ENCODE measurements at places on chromosomes 3 and 15.

GRCh38 chr3:189967254-189967865 is 153.3 kb downstream of the P3H2 start:
- DNase-seq = no peak

DNA sequence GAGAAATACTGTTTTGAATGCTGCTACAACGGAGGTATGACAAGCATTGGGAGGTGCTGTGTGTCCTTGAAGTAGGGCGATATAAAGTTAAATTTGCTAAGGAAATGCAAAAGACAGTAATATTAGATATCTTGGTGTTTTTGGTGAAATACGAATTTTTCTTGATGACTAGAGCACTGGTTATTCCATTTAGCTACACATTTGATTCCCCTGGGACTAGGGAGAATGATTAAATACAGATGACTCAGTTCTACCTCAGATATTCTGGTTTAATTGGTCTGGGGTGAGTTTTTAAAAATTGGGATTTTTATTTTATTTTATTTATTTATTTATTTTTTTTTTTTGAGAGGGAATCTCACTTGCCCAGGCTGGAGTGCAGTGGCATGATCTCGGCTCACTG is 18.7 kb upstream of the GADL1 start:
- DNase-seq = no peak

- DNase-seq = no peak
These were observed 91.4 kb downstream of the TAMM41 start for GRCh38 chr3:11755276-11755675.

GRCh38 chr15:69656271-69657030 is 203.8 kb downstream of the RPLP1 start:
- DNase-seq = no peak

DNA sequence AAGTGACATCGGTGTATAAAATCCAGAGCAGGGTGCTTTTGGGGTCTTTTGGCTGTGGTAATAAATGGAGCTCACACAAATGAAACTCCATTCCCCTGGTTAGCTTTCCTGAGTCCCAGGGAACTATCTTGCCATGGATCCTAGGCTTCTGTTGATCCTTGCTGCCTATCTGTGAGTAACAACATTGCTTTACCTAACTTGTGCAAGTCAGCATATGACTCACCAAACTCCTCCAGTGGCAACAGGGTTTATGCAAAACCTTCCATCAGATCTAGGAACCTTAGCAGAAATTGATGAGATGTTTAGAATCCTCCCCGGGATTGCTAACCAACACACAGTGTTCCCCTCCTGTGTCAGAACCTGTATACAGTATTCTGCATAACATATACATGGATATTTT is 105.4 kb downstream of the SCAPER start:
- DNase-seq = no peak

DNA sequence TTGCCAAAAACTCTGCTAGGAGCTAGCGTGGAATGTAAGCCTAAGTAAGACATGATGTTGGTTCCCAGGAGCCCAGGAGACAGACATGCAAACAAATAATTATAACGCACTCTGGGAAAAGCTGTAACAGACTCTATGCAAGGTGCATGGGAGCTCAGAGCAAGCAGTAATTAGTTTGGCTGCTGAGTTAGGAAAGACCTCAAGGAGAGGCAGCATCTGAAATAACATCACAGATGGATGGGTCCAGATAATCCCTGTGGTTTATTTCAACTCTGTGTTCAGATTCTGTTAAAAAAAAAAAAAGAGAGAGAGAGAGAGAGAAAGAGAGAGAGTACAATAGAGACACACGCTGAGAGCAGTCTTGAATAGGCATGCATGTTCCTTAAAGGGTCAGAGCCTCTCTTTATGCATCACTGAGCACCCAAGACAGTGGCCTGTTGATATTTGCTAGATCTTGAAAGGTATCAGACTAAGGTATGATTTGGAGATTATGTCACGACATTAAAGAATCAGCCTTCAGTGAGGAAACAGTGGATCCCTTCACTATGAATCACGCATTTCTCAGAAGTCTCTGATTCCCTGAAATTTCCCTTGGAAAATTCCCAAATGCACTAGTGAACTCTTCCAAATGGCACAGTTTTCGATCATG is 124.4 kb upstream of the LIPC start:
- no peak for DNase-seq

GRCh38 chr3:147940405-147941193 is 531.4 kb downstream of the ZIC1 start:
- DNase-seq = no peak

DNA sequence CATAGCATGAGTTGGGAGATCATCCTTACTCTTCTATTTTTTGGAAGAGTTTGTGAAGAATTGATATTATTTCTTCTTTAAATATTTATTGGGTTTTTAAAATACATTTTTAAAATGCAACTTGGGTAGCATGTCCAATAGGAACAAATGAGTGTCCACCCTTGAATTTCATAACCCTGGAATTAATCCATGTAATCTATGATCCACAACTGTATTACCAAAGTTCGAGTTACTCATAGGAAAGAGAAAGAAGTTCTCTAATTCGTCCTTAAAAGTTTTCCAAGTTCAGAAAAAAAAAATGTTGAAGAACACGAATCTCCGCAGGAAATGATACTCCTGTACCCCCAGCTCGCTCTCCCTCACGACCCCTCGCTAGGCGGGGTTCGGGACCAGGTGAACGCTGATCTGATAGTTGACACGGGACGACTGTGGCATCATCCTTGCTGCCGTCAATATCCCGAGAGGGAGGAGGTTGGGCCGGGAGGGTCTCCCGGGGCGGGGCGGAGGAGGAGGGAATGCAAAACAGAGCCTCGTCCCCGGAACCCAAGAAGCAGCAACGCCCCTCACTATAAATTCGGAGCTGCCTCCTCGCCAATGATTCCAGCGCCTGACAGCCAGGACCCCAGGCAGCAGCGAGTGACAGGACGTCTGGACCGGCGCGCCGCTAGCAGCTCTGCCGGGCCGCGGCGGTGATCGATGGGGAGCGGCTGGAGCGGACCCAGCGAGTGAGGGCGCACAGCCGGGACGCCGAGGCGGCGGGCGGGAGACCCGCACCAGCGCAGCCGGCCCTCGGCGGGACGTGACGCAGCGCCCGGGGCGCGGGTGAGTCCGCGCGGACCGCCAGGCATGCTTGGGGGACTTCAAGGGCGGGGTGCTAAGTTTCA is at the start of gene AGTR1:
Gene AGTR1 (plus strand): TSS at position 598 of the 884 bp plus-strand sequence. CDS start 43,133 bp downstream, outside the sequence.
- DNase-seq = no peak

DNA sequence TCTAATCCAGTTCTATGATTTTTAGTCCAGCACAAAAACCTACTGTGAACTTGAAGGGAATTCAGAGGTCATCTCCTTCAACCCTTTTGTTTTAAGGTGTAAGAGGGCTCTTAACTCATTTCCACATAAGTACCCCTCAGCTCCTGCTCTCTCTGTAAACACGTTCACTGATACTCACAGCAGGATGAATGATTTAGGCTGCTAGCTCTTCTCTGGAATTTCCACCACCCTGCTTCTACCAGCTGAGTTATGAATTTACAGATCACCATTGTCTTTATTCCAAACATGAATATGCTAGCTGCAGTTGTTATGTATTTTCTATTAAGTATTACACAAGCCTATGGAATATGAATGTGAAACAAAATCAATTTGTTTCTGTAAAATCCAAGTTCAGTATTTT is 101.3 kb upstream of the NANOGP8 start:
- no peak for DNase-seq

DNA sequence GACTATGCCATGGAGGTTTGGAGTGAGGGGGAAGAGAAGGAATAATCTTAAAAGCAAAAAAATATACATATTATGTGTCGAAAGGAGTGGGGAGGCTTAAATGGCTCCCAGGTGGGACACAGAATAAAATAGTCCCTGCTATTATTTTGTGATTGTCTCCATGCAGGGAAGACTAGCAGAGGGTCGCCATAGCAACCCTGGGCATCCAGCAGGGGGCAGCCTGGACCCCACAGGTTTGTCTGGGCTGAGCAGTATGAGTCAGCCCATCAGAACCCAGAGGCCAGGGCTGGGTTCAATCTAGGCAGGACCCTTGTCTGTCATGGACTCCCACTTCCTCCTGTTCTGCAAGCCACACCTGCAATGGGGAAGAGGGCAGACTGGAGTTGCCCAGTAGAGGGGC is 17.6 kb upstream of the LINGO1 start:
- DNase-seq = no peak

- no peak for DNase-seq
These were observed 374.2 kb upstream of the BCHE start for GRCh38 chr3:166211451-166211850.

DNA sequence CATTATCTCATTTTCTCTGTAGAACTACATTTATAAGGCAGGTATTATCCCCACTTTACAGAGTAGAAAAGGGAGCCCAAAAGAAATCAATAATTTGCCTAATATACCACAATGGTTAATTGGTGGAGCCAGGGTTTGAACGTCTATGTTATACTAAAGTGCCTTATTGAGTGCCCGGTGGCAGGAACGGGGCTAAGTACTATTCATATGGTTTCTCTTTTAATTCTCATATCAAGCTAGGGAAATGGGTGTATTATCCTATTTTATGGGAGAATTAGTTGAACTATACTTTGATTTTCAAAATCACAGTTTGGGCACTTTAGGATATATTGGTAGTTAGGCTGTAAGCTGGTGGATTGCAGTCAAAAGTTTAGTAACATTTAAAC is 1.5 kb downstream of the CEP97 start:
- no peak for DNase-seq

- DNase-seq = no peak
These were observed 686.6 kb downstream of the ROBO2 start for GRCh38 chr3:77726517-77726916.

GRCh38 chr3:36812240-36812639 is 47.9 kb upstream of the DCLK3 start:
- no peak for DNase-seq

GRCh38 chr3:118055381-118055780 is 979.3 kb downstream of the IGSF11 start:
- DNase-seq = no peak

DNA sequence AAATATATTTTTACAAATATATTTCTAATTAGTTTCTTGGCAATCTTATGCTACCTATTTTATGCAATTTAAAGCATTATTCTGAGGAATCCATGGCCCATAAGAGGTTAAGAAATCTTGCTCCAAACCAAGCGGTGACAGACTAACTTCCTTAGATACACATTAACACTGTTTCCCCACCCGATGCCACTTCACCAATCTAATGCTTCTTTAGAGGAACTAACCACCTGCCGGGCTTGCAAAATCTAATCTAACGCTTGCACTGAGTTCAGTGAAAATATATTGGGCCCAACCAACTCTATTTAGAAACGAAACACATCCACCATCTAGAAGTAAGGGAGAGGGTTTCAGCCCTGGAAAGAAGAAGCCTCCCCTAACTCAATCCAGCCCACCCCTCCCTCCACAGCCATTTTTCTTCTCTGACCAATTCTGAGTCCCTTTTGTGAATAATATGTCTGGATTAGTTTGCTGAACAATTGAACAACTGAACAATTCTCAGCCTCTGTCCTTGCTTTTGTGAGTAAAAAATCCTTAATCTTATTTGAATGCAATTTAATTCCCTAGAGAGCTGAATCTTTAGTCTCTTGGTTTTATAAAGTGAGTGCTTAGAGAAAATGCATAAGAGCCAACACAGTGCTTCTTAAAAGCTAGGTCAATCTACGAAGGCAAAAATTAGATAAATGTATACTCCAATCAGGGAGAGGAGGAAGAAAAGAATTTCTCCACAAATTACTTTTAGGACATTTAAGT is 150.4 kb upstream of the ADAMTS9 start:
- no peak for DNase-seq

GRCh38 chr3:67521053-67521646 is 133.3 kb downstream of the SUCLG2 start:
- no peak for DNase-seq

DNA sequence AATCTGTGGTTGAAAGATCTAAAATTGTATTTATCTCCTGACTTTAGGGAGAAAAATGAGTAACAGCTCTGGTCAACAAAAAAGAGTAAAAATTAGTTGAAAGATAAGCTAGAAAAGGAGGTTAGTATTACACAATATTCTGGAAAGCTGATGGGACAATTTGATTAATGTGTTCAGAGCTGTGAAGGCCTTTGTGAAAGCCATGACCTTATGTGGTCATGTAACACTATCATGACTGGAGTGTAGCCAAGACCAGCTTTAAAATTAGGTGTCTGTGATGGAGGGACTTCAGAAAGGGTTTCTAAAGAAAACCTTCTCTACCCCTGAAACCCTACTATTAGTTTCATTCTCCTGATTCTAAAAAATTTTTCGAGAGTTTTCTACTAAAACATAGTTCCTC is 127.2 kb downstream of the NFKBIZ start:
- DNase-seq = no peak

GRCh38 chr15:90287101-90287500 is 21.6 kb downstream of the NGRN start:
- DNase-seq = no peak

GRCh38 chr3:8837162-8837561 is 67.7 kb upstream of the OXTR start:
- DNase-seq = no peak

DNA sequence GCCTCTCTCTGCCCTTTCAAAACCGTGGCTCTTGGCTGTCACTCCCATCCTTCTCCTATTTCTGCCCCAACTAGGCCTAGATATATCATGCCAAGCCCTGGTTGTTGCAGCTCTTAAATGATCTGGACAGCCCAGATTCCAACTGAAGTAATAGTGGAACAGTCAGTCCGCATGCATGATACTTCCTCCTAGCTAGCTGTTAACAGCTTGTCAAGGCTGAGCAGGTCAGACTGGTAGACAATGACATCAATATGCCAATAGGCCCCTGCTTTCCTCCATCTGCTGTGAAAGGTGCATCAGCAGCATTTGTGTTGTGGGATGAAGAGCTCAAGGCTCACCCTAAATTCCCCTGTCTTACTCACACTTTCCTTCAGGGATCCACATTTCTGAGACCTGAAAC is 527.7 kb upstream of the TGFBR2 start:
- DNase-seq = no peak

- DNase-seq = no peak
These were observed 92.5 kb downstream of the BDH1 start for GRCh38 chr3:197463279-197463678.

DNA sequence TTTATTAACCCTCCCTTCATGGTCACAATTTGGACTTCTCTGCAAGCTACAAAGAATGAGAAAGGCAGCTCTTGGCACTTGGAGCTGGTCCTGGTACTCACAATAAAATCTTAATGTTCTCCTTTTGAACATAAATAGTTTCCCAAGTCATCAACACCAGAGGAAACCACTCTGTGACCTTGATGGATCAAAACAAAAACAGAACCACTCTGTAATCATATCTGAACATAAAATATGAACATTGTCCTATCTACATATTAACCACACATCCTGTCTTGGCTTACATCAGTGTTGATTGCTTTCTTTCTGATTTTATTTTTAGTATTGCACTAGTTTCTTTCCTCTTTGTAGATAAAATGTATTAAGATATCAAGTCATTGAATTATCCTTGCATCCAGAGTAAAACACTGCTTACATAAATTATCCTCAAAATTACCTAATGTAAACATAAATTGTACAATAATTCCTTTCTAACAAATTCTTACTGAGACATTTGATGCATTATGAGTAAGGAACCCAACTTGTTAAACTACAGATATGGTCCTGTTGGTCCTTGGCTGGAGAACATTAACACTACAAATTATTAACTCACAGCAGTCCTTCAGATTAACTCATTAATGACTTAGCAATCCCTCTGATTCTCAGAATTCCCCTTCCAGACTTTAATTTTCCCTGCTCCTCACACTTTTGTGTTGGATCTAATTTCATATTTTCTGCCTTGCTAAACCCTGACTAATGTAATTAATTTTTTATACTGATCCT is 860.5 kb downstream of the DIPK2A start:
- no peak for DNase-seq

Measured in effector memory CD4-positive, alpha-beta T cell (primary cell).